ENCODE measurements at places on chromosomes 12 and 14.

DNA sequence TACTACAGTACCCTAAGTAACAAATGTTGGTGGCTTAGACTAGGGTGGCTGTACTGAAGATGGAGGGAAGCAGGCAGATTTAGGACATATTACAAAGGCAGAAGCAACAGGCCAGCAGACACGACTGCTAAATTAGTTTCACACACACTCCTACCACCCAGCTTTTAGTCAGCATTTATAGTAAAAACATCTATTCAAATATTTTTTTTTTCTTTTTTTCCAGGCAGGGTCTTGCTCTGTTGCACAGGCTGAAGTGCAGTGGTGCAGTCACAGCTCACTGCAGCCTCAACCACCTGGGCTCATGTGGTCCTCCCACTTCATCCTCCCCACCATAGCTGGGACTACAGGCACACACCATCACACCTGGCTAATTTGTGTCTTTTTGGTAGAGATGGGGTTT lies 72.9 kb downstream of the CDK17 start:
- DNase-seq, result no peak

- DNase-seq, result no peak
Observed at GRCh38 chr12:90905691-90906370, 49.1 kb downstream of the CCER1 start.

- DNase-seq, result no peak
Observed at GRCh38 chr12:71061451-71061850, 96.3 kb downstream of the TSPAN8 start.

DNA sequence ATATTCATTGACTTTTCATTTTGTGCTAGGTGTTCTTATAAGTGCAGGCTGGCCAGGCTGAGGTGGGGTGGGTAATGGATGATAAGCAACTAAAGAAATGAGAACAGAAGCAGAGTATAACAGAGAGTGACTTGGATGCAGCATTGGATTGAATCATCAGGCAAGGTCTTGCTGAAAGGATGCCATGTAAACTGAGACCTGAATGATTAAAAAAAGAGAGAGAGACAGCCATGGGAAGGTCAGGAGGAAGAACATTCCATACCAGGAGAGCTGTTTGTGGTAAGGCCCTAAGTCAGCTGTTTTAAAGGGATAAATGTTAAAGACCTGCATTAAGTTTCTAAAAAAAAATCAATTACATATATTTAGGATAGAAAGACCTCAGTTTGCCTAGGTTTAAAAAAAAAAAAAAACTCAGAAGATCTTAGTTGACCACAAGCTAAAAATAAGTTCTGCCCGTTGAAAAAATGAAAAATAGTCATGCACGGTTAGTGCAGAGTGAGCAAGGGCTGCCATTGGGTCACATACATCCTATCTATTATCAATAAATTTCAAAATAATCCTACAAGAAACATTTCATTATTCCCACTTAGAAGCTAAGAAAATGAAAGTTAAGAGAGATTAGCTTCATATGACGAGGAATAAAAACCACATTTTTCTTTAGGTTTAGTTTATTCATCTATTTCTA lies 37.2 kb downstream of the IFNG start:
- no peak for DNase-seq

DNA sequence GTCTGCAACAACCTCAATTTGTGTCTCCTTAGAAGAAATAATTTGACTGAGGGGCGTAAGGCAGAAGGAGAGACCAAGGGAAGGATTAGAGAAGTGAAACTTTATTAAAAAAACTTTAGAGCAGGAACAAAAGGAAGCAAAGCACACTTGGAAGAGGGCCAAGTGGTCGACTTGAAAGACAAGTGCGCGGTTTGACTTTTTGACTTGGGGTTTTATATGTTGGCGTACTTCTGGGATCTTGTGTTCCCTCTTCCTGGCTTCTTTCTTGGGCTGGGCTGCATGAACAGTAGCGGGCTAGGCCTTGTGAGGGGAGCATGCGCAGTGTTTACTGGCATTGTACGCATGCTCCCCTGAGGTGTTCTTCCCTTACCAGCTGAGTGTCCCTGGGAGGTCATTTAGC lies 369.3 kb upstream of the DCN start:
- DNase-seq, result no peak

DNA sequence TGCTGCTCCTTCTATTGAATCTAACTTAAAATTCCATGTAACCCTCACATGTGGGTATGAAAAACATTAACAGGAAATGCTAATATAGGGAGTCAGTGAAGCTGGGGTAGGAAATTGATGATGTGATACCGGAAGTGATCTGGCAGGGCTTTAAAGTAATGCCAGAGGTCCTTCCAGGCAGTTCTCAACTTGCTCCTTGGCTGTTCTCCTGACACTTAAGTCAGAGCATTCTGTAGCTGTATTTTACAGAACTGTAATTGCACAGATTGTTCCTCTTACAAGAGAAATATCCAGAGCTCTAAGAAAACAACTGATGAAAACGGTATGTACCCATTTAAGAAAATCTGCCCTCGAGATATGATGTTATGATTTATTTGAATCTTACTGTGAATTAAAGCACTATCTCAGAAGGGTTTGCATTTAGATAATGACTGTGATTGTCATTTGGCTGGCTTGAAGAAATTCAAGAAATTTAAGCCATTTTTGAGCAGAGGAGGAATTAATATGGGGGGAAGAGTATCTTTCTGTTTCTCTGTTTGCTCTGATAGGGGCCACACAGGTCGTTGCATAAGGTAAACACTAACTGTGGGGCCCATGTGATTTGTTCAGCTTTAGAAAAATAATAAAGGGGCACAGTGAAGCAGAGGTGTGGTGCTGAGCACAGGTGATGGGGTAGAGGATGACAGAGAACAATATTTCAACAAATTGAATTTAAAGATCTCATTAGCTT lies 88.4 kb downstream of the BBS10 start:
- peak; percentile 29 for DNase-seq

DNA sequence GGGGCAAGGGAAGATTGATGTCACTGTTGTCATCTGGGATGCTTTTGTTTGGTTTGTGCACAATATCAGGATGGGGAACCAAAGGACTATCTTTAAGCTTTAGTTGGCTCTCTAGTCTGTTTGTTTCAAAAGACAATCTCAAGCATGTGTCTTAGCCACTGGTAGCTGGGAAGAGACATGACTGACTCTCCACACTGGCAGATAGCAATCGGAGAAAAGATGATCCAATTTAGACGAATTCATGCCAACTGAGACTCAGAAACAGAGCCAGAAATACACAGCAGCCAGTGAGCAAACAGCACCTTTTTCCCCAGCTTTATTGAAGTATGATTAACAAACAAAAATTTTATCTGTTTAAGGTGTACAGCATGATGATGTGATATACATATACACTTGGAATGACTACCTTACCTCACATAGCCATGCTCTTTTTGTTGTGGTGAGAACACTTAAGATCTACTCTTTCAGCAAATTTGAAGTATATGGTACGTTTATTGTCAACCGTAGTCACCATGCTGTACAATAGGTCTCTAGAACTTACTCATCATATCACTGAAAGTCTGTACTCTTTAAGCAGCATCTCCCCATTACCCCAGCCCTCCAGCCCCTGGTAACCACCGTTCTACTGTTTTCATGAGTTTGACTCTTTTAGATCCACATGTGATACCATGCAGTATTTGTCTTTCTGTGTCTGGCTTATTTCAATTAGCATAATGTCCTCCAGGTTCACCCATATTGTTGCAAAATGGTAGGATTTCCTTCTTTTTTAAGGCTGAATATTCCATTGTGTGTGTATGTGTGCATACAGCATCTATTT lies 50.6 kb downstream of the DUSP16 start:
- DNase-seq, result no peak

GRCh38 chr12:90211017-90211416 lies 502.4 kb upstream of the ATP2B1 start:
- peak; percentile 93 for DNase-seq

- no peak for DNase-seq
Observed at GRCh38 chr12:57175428-57176138, 28.2 kb upstream of the LRP1-AS start.

DNA sequence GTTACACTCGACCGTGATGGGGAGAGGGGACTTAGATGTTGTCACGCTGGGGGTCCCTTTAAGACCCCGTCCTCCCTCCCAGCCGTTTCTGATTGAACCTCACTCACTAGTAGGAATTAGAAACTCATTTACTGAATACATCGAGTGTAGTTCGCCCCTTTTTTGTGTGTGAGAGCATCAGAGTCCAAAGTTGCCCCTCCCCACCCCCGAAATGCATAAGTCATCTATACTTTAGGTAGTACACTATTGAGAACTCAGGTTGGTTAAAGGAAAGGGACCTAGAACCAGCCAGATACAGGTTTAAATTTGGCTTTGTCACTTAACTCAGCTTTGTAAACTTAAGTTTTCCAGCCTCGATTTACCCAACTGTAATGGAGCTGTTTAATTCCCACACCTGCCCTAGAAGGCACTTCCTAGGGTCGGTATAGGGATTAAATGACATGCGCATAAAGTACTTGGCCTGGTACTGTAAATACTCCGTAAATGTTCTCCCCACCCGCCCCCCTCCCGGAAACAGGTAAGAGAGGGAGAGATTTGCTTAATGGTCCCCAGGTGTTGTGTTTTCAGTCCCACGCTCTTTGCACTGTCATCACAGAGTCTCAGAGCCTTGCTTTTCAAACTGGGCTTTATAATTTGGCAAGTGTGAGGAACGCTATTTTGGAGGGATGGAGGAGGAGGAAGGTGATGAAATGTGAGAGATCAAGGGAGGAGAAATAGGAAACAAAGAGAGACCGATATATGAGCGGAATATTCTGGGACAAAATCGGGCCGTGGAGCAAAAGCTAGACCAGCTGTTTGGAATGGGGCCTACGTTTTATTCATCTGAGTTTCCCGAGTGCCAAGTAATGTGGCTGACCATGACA lies 897 bp downstream of the SUDS3 start:
- no peak for DNase-seq

DNA sequence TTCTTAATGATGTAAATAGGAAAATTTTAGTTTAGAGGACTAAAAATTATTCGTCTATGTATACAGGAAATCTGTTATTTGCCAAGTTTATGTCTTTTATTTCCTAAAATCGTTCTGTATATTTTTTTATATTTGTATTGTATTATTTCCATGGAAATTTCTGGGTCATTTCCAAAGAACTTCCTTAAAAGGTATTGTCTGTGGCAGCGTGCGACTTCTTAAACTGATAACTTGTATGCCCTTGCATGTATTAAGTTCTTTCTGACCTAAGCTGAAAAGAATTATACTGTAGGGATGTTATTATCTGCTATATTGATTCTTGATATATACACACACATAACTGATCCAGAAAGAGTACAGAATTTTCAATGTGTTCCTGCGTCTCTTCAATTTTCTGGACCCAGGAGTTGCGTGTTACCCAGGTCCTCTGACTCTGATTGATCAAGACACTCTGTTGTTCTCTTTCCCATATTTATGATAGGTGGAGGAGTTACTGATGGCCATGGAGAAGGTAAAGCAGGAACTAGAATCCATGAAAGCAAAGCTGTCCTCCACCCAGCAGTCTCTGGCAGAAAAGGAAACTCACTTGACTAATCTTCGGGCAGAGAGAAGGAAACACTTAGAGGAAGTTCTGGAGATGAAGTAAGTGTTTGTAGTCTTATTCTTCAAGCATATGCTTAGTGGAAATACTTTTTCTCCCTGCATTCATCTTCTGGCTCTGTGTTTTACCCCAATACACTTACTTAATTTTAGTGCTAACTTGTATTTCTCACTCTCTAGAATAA lies 298.5 kb downstream of the ERC1 start:
- DNase-seq, result no peak

DNA sequence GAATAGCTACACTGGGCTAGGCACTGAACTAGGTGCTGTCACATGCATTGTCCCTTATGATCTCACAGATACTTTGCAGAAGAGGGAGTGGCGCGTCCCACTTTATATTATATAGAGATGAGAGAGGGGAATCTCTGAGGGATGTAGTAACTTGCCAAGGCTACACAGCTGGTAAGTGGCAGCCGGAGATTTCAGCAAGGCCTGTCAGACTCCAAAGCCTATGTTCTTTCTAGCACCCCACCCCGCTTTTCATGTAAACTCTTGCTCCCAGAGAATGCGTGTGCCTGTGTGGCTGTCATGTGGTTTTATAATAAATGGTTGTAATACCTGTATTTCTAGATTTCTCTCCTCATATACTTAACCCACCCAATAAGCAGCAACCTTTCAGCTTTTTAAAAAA lies 39.1 kb downstream of the WDR20 start:
- no peak for DNase-seq

GRCh38 chr14:83356080-83356479 lies 1822.4 kb upstream of the SEL1L start:
- DNase-seq, result no peak
